ENCODE measurements at places on chromosomes 2 and 18.

- DNase-seq, result no peak
Observed at GRCh38 chr2:177275743-177276055, 11.2 kb upstream of the NFE2L2 start.

DNA sequence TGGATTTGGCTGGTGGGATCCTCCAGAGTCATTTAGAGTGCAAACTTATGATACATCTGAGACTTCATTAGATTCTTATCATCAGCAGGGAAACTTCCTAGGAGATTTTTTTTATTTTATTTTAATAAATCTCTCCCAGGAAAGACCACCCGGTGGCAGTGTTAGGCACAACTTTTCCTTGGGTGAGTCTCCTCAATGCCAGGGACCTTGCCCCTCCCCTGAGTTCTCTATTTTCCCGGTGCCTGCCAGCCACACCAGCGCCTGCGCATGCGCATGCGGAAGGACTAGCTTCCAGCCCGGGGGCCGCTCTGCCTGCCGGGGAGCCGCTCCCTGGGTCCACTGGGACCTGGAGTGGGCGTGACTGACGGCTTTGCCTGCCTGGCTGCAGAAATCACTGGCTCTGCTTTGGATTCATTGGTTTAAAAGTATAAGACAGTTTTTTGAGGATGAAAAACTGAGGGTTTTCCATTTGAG lies 86.6 kb downstream of the TMEM182 start:
- DNase-seq, result no peak

- no peak for DNase-seq
Observed at GRCh38 chr18:45749918-45750689, 26.1 kb downstream of the SLC14A1 start.

GRCh38 chr2:179773986-179774385 lies 87.4 kb downstream of the ZNF385B start:
- DNase-seq, result no peak

DNA sequence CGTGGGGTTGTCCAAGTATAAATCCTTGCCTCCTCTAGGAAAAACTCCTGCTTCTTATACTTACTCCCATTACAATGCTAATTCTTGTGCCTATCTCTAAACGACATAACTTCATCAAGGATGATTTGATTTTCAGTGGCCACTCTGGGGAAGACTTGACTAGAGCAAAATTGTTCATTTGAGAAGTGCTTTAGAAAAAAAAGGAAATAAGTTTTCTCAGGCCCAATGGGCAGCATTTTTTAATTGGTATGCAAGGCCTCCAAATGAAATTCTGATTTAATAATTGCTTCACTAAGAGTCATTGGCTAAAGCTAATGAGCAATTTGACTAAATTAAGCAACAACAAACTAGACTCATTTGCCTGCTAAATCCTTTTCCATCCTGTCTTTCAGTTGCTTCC lies 496.1 kb downstream of the TSN start:
- DNase-seq, result no peak

GRCh38 chr2:206831442-206831995 lies 66.1 kb downstream of the FASTKD2 start:
- DNase-seq, result no peak

- DNase-seq, result no peak
Observed at GRCh38 chr2:227160164-227160563, 3.8 kb downstream of the COL4A4 start.

DNA sequence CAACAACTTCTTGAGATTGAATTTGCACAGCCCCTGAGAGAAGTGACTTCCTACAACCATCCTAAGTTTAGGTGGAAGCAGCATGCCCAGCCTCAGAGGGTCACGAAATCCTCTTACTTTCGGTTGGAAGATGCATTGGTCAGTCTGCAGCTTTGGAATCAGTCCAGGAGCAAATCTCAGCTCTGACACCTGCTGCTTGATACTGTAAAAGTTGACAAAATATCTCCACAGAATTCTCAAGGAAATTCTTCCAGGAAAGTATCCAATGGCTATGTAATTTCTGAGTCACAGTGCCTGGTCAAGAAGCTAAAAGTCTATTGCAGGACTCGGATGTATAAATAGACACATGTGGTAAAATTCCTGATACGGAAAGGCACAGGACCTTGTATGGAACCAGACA lies 414.5 kb upstream of the GYPC start:
- DNase-seq, result no peak

DNA sequence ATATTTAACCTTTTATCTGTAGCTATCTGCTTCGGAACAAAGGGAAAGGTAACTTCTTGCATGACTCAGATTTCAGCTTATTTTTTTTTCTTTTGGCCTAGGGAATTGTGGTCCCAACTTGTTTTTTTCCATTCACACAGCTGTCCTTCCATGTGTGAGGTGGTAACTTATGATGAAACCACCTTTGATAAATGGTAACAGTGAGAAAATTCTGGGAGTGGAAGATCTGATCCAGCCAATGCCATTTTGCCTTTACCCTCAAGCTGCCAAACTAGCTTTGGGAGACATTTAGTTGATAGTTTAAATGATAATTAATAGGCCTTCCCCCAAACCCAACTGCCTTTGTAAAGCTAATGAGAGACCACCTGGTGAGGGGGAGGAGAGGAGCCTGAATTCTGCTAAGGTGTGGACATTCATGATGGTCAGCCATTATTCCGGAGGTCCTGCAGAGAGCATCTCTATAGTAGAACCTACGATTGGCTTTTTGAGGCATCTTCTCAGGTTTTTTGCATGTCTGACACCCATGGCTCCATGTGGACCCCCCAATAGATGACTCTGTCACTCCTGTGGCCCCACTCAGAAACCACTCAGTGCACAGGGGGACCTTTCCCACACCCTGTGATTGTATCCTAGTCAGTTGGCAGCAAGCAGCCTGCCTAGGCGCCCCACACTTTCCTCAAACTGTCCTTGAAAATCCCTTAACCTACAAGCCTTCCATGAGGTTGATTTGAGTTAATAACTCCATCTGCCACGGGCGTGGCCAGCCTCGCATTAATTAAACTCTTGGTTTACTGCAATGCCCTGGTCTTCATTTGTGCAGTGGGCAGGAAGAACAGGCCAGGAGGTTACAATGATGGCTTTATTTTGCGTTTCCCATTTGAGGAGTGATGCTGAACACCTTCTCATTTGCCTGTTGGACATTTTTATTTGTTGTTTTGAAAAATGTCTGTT lies 263.5 kb upstream of the PXDN start:
- no peak for DNase-seq
